ENCODE measurements at places on chromosomes 12 and 14.

- no peak for DNase-seq
Observed at GRCh38 chr12:78951803-78952551, 87.4 kb downstream of the SYT1 start.

- no peak for DNase-seq
Observed at GRCh38 chr14:85616386-85616885, 86.5 kb downstream of the FLRT2 start.

- DNase-seq = no peak
Observed at GRCh38 chr12:98154850-98155249, 360.5 kb upstream of the TMPO start.

DNA sequence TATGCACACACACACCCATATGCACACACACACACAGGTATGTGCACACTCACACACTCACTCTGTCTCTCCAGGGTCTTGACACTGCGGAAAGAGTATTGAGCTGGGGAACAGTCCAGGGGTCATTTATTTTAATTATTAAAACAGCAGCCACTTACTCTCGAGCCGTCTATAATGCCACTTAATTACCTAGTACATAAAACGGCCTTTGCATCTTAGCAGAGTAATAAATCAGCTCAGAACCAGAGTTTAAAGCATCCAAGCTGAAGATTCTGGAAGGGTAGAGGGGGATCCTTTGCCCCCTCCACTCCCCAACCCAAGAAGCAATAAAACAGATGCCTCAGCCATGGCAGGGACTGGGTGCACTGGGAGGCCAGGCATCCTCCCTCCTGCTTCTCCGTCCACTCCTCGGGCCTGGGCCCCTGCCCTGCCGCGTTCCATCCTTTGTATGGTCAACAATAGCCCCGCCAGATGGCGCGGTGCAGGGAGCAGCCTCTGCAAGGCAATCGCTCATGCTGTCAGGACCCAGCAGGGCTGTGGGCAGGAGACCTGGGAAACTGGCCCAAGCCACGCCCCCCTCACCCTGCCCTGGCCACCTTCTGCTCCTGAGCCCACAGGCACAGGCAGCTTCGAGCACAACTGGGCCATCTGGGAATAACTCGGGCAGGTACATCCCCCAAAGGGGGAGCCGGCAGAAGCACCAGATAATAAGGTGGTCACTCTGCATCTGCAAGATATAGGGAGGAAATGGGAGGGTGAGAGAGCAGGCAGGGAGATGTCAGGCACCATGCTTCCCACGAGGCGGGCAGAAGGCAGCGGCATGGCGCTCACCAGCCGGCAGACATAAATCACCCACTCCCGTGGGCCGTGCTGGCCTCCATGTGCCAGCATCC lies 40.9 kb downstream of the CCDC85C start:
- DNase-seq = no peak

- no peak for DNase-seq
Observed at GRCh38 chr14:36672095-36672494, 10.4 kb downstream of the PAX9 start.

DNA sequence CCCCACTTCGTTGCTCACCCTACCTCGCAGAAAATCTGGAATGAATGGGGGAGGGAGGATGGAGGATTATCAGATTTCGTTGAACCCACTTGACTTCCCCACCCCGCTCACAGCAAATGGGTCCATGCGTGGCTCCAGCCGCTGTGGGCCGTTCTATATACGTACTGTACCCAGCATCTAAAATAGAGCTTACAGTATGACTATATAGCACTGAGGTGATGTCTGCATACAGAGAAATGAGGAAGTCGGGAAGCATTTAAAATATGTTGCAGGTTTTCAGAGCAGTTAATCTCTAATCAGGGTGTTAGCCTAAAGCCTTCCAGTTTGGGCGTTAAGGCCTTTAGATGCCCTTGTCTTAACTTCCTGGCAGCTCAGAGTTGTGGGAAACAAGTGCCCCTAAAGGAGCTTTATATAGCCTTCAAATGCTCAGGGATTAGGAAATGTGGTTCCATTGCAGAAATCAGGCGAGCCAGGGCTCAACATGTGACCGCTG lies 1.4 kb downstream of the BICDL1 start:
- no peak for DNase-seq

DNA sequence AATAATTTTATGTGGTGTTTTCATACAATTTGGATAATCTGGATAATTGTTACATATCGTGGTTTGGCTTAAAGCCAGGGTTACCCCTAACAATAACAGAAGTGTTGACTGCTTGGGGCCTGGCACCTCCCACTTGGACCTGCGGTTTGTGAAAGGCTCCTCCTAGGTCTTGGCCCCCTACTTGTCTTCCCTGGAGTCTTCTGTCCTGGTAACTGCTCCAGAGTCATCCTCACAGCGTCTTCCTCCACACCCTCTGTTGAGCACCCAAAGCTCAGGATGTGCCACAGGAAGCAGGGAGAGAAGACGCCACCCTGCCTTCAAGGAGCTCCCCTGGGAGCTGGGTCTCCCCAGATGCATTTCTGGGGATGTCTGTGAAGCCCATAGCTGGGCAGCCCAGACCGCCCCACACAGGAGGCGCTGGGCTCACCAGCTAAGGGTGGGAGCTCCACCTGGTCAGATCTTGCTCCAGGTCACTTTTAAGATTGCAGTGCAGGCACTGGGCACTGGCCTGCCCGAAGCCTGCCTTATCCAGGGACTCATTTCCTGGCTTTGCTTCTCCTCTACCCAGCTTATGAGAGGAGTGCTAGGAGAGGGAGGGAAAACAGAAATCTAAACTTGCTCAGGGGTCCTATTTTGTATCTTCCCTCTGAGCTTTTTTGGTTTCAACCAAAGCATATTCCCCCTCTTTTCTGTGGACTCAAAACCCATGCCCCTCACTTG lies 98.2 kb downstream of the ZFP36L1 start:
- DNase-seq = no peak
